ENCODE measurements at places on chromosomes 3 and 15.

DNA sequence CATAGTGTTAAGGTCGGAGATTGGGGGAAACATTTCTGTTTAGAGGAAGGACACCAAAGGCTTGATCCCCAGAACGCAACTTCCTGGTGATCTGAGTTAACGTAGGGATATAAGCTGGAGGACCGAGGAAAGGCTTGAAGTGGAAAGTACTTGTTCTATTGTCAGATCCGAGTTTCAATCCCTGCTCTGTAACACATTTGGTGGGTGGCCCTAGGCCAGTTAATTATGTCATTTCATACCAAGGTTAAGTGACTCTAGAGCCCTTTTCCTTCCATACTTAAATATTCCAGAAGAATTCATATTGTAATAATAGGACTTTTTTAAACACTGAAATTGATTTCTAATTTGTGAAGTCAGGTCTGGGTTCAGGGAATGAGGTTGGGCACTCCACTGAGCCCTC, 80.9 kb downstream of the RPLP1 start:
- no peak for DNase-seq

DNA sequence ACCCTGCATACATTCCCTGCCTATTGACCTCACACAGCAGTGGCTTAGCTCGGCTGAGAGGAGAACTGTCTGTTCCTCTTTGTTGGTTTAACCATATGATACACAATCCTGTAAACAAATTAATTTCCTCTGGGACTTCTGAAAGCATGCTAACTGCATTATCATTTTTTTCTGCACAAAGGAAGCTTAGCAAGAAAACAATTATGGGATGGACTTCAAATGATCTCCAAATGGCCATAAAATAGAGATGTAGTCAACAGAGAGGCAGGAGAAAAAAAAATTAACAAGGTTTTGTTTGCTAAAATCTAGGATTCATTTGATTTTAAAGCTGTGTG, 14.4 kb upstream of the TMC3 start:
- DNase-seq: no peak

GRCh38 chr15:58064980-58065444, 499 bp downstream of the ALDH1A2 start:
- DNase-seq: no peak

DNA sequence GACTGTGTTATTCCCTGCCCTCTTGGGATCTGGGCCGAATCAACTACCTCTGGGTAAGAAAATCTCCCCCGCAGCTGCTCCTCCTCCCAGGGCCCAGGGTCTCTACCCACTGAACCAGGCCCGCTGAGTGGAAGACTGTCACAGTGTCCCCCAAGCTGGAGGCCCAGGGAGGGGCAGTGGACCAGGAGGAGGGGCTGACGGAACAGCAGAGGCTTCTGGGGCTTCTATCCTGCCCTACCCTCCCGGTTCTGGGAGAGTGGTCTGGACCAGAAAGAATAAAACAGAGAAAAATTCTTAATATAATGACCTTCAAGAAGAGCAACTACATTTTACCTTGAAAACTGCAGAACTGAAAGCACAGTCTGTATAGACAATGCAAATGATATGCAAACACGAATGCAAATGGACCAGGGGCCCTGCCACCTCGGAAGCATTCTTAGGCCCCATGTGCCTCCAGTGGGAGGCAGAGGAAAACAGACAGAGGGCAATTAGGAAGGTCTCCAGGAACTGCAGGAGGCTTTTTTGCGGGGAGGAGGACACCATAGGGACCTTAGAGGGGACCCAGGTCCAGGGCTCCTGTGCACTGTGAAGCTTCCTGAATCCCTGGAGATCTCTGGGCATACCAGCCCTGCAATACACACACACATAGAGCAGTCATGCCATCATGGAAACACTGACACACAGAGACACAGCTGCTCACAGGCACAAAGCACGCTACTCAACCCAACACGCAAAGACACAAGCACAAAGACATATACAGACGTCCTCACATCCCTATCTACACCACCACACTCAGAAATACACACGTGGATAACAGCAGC, 12.3 kb downstream of the MEGF11 start:
- no peak for DNase-seq

DNA sequence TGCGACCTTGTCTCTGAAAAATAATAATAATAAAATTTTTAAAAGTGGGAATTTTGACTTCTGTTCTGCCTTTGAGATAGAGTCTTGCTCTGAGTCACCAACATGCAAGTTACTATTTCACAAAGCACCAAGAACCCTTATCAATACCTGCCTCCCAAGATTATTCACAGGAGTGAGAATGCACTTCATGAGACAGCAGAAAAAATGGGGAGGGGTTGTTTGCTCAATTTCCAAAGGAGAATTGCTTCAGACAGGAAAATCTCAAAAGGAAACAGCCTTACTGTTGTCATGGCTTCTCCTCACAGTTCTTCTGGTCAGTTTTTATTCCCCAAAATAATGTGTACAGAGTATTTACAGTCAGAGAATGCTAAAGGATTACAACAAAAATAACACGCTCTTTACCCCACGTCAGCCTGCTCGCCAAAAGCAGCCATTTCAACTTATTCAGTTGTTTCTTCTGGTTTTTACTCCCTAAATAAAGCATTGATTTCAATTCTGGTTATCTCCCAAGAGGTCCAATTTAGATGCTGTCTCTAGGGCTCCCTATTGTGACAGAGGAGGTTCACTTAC, 89.0 kb downstream of the PPCDC start:
- DNase-seq: no peak

DNA sequence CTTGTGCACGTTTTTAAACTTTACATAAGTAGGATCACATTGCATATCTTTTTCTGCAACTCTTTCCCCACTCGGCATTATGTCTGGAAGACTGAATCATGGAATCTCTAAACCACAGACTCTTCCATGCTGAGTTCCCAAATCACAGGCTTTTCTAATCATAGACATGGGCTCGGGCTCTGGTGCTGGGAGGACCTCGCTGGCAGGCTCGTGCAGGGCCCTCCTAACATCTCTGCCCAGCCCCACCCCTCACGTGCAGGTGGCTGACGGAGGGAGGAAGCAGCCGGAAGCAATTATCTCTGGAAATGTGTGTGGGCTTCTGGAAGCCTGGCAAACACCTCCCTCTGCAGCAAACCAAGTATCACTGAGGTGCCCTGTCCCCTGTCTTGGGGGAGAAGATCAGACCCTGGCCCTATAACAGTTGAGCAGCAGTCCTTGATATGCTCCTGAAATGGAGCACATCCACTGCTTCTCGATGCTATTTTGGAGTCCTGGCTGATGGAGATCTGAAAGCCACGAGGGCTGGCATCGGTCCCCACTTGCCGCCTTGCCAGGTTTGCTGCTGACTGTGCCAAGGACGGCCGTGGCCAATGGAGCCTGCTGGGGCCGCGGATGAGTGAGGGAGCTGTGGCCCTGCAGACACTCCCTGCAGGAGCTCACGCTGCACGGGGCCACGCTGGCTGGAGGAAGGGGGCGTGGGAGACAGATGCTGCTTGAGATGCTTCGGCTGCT, 4.4 kb upstream of the IQSEC1 start:
- no peak for DNase-seq

DNA sequence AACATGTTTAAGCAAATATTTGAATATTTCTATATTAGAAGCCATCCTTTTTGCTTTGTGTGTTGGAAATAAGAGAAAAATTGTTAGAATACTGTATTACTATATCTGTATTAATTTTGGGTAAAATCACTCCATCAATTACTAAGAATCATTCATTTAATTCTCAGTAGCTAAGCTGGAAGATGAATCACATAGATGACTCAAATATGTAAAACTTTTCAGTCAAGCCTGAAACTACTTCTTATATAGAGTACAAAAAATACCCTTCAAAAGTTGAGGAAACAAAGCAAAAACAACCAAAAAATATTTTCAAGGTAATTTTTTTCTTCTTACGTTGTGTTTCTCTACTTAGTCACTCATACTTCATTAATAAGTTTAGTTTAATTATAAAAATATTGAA, 205.7 kb upstream of the ROBO1 start:
- DNase-seq: no peak

GRCh38 chr3:24192469-24193056, 247.5 kb downstream of the NR1D2 start:
- no peak for DNase-seq

- no peak for DNase-seq
Measured at GRCh38 chr3:48738926-48739616, 22.1 kb upstream of the IP6K2 start.

- DNase-seq: no peak
Measured at GRCh38 chr15:59420108-59420507, 17.9 kb upstream of the FAM81A start.

DNA sequence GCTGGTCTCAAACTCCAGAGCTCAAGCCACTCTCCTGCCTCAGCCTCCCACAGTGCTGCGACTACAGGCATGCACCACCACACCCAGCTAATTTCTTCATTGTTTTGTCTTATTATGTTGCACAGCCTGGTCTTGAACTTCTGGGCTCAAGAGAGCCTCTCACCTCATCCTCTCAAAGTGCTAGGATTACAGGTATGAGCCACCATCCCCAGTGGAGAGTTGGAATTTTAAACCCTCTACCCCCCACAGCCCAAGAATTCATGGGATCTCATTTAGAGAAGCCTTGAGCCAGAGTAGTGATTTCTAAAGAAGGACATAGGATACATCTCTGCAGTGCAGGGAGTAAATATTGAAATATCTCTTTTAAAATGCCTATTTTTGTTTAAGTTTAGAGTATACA, 221.1 kb downstream of the CACNA2D3 start:
- DNase-seq: no peak

DNA sequence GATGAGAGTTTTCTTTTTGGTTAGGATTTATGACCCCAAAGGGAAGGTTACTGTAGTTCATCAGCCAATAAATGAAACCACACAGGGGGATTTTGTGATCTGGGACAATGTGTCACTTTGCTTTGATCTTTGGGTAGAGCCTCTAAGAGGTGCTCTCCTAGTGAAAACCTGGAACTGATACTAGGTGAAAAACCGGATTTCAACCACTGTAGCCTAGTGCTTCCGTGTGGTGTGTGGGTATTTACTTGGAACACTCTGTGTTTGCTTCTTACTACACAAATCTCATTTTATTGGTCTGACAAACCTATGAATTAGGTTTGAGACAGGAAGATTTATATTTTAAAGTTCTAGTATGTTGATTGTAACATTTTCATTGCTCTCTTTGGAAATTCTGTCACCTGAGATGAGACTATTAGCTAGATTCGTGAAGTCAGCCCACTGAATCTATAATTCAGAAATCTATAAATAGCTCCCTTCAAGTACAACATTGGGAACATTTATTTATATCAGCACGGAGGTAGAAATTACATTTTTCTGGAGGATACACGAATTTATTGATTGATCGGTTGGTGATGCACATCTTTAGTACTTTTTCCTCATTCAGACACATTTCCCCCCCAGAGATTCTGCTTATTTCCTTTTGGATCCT, 119.8 kb downstream of the AKAP13 start:
- DNase-seq: no peak

GRCh38 chr3:172892158-172892557, 141.6 kb downstream of the ECT2 start:
- DNase-seq: no peak

- no peak for DNase-seq
Measured at GRCh38 chr3:75089841-75090240, 475.4 kb upstream of the CNTN3 start.

- no peak for DNase-seq
Measured at GRCh38 chr15:68224546-68225250, 4.8 kb downstream of the CLN6 start.
